Activated gamma-delta T cell (primary cell): ENCODE measurements at places on chromosomes 13 and 19.

DNA sequence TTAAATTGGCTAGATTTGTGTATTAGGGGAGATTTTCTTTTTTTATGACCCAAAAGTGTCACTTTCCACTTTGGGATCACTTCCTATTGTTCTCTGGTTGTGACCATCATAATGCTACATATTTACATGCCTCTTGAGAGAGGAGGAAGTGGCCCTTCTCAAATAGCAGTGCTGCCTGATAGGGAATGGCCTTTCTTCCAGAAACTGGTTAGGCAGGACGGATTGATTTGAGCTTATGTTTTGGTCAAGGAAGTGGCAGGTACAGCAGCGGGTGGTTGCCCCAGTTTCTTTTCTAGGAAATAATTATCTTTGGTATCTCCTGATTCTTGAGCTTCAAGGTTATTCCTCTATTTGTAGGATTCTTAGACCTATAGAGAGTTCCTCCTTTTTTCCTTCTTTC lies 21.9 kb upstream of the WTIP start:
- no peak for DNase-seq

DNA sequence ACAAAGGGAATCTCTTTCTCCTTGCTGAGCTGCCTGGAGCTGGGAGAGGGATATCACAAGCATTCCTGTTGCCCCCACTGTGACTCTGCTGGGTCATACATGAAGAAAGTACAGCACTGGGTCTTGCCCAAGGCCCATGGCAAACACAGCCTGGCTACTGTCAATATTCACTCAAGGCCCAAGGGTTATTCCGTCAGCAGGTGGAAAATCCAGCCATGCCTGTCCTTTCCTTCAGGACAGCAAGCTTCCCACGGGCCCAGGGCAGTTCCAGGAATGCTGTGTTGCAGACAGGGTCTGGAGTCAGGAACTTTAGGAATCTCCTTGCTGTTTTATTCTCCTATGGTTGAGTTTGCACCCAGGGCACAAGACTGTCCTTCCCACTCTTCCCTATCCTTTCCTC lies 106.8 kb downstream of the TNFSF13B start:
- no peak for DNase-seq

DNA sequence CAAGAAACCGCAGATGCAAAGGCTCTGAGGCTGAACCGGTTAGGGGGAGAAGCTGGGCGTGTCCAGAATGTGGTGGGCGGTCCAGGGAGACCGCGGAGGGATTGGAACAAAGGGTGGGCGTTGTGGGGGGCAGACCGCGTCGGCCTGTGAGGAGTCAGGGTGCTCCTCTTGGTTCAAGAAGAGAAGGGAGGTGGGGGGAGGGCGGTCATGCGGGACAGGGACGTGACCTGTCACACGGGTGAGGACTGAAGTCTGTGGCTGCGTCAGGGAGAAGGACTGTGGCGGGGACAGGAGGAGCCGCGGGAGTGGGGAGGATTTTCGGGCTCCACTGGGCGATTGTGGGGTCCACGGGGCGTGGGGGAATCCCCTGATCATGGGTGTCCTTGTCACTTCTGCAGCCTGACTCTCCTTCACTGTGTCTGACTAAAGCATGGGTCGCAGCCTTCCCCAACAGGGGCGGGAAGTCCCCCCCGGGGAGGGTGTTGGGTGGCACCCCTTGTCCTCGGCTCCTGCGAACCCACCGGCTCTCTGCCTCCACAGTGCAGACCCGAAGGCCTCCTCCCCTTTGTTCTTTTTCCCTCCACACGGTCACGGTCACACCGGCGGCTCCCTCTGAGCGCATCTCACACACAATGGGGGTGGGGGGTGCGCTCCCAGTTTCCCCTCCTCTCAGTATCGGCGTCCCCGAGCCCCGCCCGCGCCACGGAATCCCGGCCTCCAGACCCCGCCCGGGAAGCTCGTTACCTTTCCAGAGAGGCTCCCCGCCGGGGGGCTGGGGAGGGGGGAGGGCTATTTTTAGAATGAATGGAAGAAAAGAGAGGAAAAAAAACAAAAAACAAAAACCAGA lies 16.4 kb upstream of the KCNN1 start:
- DNase-seq = peak; percentile 61

GRCh38 chr13:24503379-24503696 lies 9.2 kb downstream of the PARP4 start:
- DNase-seq = no peak

GRCh38 chr19:11485245-11485837 lies 4.5 kb upstream of the ELAVL3 start:
- no peak for DNase-seq

DNA sequence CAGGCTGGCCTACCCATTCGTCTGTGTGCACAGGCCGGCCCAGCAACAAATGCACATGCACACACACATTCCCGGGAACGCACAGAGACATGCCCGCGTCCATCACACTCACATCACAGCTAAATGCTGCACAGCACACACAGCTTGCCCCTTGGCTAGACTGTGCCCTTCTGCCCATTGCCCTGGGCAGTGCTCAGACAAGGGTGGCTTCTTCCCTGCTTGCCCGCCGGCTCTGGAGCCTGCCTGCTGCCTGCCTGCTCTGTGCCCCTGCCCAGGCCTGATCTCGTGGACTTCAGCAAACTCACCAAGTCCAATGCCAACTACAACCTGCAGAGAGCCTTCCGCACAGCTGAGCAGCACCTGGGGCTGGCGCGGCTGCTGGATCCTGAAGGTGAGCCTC lies 30.4 kb downstream of the SPTBN4 start:
- DNase-seq = no peak

GRCh38 chr19:18433735-18434398 lies 4.1 kb downstream of the ISYNA1 start:
- no peak for DNase-seq

- DNase-seq = no peak
Measured at GRCh38 chr19:5698635-5699422, 8.7 kb downstream of the RPL36 start.

DNA sequence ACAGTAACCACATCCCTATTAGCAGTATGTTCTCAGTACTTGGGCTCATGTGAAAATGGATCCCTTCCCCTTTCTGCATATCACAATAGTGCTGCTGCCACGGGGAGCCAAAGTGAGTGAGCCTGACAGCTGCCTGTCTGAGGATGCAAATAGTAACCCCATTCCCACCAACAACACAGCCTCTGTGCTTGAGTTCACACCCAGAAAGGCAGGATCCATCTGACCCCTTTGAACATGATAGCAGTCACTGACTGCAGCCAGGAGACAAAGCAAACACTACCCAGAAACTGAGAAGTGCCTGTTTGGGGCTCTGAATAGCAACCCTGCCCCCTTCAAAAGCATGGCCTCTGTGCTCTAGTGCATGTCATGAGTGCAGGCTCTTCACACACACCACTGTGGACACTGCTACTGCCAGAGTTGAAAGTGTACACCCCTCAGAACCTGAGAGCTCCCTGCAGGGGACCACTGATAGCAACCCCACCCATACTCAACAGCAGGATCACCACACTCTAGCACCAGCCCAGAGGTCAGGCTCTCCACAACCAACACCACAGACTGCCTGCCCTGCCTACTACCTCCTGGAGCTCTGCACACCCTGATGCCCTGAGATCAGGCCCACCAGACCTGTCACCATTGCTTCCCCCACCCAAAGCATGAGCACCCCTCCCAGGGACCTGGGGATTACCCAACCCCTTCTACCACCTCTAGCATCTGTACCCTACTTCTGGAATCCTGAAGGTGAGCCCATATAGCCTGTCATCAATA lies 1563.5 kb upstream of the PRR20A start:
- no peak for DNase-seq

GRCh38 chr13:24178847-24179485 lies 18.4 kb downstream of the SPATA13 start:
- no peak for DNase-seq

- DNase-seq = no peak
Measured at GRCh38 chr13:97528518-97528917, 94.5 kb downstream of the RAP2A start.

- peak; percentile 11 for DNase-seq
Measured at GRCh38 chr13:52738719-52739467, 727 bp downstream of the CNMD start.

- DNase-seq = no peak
Measured at GRCh38 chr13:96527497-96527896, 437.6 kb downstream of the HS6ST3 start.

DNA sequence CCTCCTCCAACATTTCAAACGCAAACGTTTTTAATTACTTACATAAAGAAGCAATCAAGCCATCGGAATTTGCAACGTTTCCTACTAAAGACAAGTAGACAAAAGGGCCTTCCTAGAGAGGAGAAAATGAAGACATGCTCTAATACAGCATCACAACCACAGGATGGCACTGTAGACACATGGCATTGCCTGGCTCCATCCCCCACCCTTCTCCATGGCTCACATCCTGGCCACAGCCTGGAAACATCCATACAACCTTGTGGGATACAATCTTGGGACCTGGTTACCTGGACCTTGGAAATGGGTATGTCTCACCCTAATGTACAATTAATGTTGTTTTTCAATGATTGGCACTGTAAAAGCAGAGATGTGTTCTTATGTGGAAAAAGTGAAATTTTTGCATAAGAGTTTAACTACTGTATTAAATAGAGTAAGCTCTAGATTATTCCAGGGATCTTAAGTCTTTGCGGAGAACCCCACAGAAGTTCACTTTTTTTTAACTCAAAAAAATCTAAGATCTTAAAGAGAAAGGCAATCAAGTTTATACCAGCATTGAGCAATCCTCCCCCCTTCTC lies 21.5 kb downstream of the EBPL start:
- DNase-seq = no peak

DNA sequence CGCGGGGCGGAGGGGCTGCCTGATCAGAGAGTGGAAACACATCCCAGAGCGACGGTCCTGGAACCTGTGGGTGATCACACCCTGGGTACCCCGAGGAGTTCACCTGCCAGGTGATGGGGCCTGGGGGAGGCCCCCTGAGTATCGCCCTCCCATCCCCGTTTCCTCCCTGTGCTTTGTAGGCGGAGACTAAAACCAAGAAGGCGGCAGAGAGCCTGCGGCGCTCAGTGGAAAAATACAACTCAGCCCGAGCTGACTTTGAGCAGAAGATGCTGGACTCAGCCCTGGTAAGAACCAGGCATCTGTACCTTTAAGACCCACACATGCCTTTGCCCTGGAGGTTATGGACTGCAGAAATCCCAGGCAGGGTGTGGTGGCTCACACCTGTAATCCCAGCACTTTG lies 19.3 kb downstream of the FCHO1 start:
- no peak for DNase-seq

DNA sequence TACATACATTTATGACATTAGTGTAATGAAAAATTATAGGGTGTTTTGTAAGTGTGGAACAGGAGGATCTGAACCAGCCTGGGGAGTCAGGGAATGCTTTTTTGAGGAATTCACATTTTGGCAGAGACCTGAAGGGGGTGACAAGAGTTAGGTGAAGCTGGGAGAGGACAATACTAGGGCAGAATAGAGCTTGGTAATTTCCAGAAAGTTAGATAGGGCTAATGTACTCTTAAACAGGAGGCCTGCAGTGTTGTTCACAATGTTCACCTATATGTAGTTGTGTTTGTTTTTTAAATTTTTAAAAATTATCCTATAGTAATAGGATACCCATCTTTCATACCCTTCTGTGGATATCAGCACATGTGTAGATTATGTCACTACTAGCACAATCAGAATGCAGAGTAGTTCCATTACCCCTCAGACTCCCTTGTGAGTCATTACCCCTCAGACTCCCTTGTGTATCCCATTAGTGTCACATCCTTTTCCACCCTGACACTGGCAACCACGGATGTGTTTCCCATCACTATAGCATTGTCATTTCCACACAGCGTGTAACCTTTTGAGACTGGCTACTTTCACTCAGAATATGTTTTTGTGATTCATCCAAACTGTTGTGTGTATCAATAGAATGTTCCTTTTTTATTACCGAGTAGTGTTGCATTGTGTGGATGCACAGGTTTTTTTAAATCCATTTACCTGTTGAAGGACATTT lies 43.1 kb downstream of the PCCA start:
- DNase-seq = no peak

GRCh38 chr19:8454218-8454617 lies 9.4 kb downstream of the HNRNPM start:
- DNase-seq = no peak

DNA sequence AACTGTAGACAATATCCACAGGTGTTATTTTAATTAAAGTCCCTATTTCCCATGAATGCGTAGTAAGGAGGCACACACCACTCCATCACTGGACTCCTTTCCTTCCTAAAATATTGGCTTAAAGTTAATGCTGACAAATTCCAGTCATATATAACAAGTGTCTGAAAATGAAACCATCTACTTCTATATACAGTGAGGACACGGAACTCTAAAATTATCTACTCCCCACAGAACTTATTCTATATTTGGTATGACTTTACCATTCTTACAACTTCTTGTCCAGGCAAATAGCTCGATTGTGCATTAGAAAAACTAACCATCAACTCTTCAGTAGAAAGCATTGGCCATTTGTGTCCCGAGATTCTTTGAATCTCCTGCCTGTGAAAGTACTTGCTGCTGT lies 1560.2 kb downstream of the EFNB2 start:
- DNase-seq = no peak

- no peak for DNase-seq
Measured at GRCh38 chr13:95470574-95471366, 81.8 kb upstream of the CLDN10 start.

DNA sequence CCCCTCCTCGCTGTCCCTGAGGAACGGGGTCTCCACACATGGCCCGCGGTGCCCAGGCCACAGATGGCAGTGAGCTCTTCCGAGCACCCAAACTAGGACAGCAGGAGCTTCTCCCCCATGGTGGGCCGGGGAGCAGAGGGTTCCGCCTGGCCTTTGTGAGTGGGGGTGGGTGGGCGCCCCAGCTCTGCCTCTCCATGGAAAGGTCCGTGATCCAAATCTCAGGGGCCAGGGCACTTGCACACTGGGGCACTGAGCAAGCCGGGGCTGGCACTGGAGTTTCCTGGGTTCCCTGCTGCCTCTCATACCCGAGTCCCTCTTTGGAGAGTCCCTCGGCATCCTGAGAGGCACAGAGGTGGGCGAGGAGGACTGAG lies 2.2 kb upstream of the DIRAS1 start:
- no peak for DNase-seq

GRCh38 chr13:41457589-41458186 lies 338 bp downstream of the RGCC start:
- peak; percentile 33 for DNase-seq

DNA sequence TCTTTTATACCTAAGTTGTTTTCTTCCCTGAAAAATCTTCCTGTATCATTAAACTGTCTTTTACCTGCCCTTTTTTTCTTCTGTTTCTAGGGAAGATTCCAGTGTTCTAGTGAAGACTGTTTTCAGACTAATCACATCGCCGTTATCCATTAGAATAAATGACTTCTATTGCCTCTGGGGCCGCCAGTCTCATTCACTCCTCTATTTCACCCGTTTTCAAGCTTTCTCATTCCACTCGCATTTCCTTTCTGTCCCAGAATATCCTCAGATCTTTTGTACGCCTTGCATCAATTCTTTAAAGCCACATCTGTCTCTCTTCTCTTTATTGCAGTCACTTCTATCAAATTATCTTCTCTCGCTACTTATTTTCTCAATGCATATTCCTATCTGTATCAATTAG lies 1035.6 kb upstream of the MIR17HG start:
- no peak for DNase-seq

DNA sequence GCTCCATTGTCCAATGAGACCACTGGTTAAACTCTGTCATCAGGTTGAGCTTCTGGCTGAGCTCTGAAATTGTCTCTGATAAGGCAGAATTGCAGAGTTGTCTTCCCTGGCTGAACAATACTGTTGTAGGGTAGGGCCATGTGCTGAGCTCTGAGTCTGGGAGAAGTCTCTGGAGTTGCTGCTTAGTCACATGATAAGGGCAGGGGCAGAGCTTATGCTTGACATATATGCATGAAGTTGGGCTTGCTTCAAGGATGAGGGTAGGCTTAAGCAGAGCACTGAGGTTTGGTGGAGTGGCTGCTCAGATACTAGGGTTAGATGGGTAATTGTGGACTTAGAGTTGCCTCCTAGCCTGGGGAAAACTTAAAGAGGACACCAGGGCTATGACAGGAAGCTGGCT lies 946.3 kb upstream of the MIR17HG start:
- no peak for DNase-seq
